ENCODE measurements at places on chromosomes 7 and 10.

- no peak for DNase-seq
These were observed 1168.4 kb downstream of the GATA3 start for GRCh38 chr10:9222917-9223316.

- no peak for DNase-seq
These were observed 378.5 kb downstream of the MDFIC start for GRCh38 chr7:115300231-115300870.

GRCh38 chr10:3464760-3465405 lies 292.3 kb upstream of the PITRM1 start:
- DNase-seq, result no peak

DNA sequence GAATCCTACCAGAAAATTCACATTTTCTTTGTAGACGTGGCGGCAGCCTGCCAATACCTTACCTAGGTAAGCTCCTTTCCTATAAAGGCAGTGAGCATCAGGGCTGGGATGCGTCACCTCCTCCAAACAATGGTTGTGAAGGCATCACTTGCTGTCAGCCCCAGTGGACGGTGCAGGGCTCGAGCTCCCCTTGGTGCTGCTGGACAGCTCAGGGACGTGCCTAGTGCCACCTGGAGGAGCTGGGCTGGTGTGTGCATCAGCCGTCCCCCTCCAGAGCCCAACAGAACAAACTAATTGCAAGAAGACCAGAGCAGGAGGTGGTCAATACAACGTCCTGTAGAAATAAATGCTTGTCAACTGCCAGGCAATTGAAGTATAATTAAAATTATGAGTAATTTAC lies 517.5 kb upstream of the FOXK1 start:
- no peak for DNase-seq

DNA sequence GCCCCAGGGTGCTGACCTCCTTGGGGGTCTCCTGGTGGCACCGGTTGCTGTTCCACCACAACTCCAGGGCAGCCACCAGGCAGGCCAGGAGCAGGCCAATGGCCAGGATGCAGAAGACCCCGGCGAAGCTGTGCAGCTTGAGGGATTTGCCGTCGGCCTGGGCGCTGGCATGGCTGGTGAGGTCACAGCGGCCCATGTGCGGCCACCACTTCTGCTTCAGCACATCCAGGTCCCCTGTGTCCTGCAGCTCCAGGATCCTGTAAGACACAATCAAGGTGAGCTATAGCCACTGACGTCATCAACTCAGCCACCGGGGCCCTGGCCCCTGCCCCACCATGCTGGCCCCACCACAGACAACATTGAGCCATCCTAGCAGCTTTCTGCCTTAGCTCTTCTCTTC lies 753.2 kb downstream of the GRID1 start:
- DNase-seq, result no peak

DNA sequence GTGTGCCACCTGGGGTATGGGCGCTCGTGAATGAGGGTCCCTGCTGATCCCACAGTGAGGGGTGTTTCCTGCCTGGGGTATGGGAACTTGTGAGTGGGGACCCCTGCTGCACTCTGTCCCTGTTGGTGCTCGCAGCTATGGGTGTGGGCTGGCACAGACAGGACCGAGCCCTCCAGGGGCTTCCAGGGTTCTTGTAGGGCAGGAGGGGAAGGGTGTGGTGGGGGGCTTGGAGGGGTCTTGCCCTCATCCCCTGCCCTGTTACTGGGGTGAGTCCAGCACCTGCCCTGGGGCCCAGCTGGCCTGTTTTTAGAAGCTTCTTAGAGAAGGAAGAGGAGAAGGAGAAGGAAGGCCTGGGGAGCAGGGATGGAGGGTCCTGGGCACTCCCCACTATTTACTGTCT lies 377.0 kb upstream of the NUPR2 start:
- no peak for DNase-seq

DNA sequence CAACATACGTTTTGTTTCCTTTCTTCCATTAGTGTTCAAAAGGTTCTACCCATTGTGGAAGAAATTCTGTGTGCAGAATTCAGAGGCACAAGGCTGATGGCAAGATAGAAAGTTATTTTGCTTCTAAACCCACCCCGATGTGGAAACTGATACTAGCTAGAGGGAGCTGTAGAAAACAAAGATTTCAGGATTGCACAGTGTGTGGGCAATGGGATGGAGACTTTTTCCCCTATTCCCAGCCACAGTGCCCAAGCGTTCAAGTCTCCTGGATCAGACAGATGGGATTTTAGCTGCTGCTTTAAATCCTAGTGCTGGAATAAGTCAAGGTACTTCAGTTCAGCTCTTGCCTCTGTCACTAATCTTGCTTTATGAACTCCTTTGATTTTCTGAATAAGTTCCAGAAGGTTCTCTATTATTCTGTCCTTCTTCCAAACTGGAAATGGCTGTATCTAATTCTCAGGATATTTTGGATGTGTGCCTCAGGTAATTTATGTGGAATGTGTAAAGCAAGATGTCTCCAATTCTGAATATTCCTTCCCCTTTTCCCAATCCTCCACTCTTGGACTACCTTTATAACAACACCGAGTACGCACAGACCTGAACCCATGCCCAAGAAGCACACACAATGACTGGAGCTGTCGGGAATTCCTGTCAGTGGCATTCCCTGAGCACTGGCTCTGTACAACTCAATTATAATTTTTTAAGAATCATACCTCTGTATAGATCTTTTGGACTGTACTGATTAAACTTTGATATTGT lies 473.0 kb downstream of the PLXDC2 start:
- DNase-seq, result no peak

GRCh38 chr7:1707756-1708595 lies 37.9 kb downstream of the ELFN1 start:
- DNase-seq, result peak; percentile 12

- no peak for DNase-seq
These were observed 96.5 kb downstream of the CAMK1D start for GRCh38 chr10:12445701-12446334.

GRCh38 chr10:71006506-71006905 lies 118.1 kb upstream of the PCBD1 start:
- DNase-seq, result no peak

GRCh38 chr7:134593530-134594392 lies 44.9 kb downstream of the AKR1B15 start:
- no peak for DNase-seq

- DNase-seq, result no peak
These were observed 218.4 kb downstream of the ELMO1 start for GRCh38 chr7:37230221-37230620.

DNA sequence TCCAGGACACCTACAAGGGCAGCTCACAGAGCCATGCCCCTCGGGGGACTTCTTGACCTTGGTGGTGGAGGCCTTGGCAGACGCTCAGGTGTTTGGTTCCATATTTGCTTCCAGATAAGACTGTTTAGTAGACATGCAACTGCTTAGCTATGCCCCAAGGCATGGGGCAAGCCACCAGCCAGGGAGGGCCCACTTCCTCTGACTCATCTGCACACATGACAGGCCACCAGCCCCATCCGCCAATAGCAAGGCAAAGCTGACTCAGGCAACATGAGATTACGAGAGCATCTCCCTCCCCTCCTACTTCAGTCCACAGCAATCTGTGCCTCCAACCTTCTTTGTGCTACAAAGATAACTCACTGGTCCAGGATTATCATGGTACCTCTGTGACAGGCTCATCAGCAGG lies 54.9 kb downstream of the KCNMA1 start:
- DNase-seq, result no peak

GRCh38 chr7:77685233-77685632 lies 11.0 kb upstream of the RSBN1L start:
- no peak for DNase-seq

DNA sequence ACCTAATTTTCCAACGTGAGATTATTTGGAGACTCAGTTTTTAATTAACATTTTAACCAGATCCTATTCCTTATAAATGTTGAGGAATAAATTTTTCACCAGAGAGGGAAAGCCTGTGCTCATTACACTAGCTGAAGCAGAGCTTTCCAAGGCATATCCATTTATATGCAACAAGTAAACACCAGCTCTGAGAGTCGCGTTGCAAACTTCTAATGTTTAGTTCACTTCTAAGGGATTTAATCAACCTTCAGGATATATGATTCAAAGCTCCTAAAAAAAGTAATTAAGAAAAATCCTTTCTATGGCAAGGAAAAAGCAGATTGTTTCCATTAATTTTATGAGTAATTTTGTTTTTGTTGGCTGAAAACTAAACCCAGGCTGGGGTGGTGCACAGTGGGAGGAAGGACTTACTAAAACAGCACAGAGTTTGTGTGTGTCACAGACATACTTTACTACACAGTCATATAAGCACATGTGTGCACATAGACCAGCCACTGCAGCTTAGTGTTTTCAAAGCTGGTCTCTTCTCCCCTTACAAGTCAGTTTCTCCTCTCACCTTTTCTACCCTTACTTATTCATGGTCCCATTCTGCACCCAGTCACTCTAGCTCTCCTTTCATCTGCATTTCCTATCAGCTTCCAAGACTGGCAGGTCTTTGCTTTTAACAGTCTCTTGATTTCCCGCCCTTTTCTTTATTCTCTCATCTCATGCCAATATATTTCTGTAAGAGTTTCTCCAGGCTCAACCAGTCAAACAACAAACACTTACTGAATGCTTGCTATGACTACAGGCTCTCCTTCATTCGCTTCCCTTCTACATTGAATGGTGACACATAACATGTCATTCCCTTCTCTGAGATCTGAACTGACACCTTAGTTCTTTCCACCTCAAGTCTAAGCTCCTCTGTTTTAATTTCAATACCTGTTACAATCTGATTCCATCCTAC lies 81.1 kb upstream of the FZD1 start:
- no peak for DNase-seq

- DNase-seq, result no peak
These were observed 235.2 kb upstream of the NRP1 start for GRCh38 chr10:33569702-33570101.

- DNase-seq, result no peak
These were observed 162.4 kb downstream of the SEMA3E start for GRCh38 chr7:83486536-83486935.

- no peak for DNase-seq
These were observed 4.4 kb downstream of the PSPH start for GRCh38 chr7:56046721-56047445.

DNA sequence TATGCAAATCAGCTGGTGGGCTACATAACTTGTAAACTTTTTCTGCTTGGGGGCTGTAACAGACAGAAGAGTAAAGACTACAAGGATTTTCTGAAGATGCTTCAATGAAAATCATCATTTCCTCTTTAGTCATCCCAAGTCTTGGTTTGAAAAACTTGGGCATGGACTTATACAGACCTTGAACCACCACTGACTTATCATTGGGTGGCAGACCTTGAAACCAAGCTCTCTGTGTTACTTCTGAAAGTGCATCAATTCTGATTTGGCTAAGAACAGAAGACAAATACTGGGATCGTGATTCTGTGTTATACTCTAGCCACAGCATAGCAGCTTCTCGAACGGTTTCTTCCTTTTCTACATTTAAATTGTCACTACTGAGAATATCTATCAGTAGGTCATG lies 21.3 kb downstream of the KBTBD2 start:
- no peak for DNase-seq

- DNase-seq, result no peak
These were observed 243.9 kb downstream of the SNX10 start for GRCh38 chr7:26535483-26536007.

- no peak for DNase-seq
These were observed 157.4 kb downstream of the SKIDA1 start for GRCh38 chr10:21368022-21368582.

DNA sequence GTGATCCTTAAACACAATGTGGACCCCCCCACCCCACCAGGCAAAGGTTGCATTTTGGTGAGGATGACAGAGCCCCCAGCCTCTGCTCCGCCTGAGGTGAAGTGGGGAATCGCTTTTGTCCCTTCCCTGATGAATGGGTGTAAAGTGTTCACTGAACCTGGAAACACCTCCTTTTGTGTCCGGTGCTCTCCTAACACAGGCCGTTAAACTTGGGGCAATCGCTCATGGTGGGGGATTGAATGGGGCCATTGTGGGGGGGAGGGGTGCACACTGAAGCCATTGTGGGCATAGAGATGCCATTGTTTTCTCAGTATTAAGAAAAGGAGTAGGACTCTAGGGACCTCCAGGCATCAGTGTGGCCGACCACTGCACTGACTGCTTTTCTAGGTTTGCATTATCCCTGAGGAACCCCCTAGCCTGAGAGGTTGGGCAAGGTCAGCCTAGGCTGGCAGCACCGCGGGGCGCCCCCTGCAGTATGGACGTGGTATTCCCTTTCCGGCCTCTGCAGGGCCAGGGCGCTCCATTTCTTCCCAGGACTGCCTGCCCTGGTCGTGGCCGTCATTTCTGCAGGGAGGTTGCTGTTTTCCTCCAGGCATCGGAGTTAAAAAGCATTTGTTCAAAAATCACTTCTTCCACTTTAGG lies 158.3 kb downstream of the TCF7L2 start:
- peak; percentile 50 for DNase-seq

GRCh38 chr10:116978901-116979300 lies 26.1 kb downstream of the SHTN1 start:
- DNase-seq, result no peak

DNA sequence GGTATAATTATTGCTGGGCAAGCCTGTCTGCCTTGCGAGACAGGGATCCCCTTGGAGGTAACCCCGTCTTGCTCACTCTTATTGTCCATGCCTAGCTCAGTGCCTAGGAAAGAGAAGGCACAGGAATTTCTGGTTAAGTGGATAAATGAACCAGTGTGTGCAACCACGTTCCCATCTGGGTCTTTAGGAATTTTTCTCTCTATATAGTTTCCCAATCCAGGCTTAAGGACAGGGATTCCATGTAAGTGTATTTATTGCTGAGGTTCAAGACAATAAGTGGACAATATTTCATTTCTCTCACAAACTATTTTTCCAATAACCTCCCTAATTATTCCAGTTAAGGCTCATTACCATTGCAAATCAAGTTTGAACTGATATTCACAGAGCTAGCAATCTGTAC lies 8.9 kb upstream of the ADAM12 start:
- DNase-seq, result no peak

Measured in activated T-cell treated with anti-CD3 and anti-CD28 coated beads, Interleukin-2, amount 50 U/mL, for 24 hours (primary cell).